T47D (cell line): ENCODE measurements at places on chromosomes 2 and 18.

DNA sequence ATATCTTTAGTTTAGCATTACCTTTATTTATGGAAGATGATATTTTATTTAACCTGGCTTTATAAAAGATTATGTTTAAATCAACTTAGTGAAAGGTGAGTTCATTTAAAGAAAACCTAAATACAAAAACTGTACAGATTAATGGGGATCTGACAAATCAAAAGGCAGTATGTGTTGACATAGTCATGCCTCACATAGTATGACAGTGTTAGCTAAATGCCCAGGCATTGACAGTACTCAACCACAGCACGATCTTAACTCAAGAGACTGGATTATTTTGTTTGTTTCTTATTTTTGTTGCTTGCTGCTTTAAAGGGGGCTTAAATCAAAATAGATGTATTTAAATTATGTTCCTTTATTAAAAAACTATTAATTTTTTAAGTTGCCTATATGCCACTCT lies 7.8 kb downstream of the DOK6 start:
- no peak for DNase-seq

DNA sequence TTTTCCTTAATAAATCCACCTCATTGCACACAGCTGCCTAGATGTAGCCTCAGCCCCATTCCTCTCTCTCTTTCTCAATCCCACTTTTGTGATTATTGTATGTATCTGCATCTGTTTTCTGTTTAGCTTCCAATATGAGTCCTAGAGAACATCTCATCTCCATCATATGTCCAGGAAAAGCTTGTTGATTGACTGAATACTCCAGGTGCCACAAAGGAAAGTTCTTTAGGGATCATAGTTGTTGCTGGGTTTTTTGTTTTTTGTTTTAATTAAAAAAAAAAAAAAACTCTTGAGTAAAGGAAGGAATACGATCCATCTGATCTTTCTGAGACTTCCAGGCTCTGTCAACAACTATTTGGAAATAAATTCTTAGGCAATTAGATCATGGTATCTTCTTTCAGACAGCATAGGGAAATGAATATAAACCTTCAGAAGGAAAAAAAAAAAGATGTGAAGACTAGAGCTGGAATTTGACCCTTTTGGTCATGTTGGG lies 42.5 kb downstream of the KIAA2012 start:
- no peak for DNase-seq

DNA sequence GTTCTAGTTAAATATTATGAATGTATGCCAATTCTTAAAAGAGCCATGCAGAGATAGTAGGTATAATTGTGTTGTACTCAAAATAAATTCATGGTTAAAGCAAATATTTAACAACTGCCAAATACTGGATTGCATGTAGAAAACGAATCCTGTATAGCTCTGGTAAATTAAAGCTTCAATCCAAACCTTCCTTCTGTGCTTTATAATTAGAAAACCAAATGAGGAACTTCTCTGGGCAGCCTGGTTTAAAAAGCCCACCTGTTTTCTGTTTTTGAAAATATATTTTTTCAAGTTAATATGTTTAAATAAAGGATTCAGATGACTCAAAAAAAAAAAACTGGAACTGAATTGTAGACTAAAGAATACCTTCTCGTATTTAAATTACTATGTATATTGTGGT lies 48.3 kb upstream of the ITGA4 start:
- no peak for DNase-seq

DNA sequence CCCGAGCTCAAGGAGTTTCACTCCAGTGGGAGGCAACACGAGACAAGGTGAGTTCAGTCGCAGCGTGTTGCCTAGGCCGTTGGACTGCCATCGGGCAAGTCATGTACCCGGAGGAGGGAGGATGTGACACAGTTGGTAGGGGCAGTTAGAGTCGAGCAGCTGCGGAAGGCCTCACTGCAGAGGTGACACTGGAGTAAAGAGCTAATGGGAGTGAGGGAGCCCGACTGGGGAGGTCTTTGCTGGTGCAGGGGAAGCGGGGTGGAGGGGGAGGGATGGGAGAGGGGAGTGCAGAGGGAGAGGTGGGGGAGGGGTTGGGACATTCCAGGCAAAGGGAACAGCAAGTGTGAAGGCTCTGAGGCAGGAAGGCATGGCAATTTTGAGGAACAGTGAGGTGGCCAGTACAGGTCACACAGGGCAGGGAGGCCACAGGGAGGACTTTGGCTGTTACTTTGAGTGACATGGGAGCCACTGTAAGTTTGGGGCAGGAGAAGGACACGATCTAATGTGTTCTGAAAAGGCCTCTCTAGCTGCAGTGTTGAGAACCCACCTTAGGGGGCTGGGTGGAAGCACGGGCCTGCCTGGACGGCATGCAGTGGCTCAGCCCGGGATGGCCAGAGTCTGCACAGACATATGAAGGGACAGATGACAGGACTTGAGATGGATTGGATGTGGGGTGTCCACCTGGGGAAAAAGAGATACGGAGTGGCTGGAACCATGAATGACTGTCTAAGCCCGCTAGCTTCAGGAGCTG lies 61.1 kb downstream of the KCNF1 start:
- DNase-seq, result no peak

DNA sequence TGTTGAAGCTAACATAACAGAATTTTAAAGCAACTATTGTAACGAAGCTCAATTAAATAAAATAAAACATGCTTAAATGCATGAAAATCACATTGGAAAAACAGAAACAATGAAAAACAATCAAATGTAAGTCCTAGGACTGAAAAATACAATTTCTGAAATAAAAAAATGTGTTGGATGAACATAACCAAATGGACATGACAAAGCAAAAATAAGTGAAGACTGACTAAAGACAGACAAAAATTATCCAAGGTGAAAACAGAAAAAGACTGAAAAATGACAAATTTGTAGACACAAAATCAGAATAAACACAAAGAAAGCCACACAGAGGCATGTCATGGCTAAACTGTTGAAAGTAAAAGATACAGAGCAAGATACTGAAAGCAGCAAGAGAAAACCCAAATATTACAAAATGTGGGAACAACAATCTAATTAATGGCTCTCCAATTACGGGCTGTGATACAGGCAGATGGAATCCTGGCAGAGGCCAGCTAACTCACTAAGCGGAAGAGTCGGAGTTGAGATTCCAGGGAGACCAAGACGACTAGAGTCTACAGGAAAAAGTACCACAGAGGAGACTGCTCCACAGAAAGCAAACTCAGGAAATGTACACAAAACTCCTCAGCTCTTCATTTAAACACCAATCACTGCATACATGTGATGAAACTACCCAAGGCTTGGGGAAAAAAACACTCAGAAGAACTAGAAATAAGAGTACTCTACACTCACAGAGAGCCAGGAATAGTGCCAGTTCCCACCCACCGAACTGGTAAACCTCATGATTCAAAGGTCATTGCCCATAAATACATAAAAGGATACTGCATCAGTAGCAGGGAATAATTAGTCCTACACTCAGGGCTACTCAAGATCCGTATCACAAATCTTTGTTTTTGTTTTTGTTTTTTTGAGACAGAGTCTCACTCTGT lies 83.6 kb downstream of the ATAD2B start:
- no peak for DNase-seq

GRCh38 chr2:109217362-109218086 lies 88.5 kb downstream of the SH3RF3 start:
- no peak for DNase-seq

DNA sequence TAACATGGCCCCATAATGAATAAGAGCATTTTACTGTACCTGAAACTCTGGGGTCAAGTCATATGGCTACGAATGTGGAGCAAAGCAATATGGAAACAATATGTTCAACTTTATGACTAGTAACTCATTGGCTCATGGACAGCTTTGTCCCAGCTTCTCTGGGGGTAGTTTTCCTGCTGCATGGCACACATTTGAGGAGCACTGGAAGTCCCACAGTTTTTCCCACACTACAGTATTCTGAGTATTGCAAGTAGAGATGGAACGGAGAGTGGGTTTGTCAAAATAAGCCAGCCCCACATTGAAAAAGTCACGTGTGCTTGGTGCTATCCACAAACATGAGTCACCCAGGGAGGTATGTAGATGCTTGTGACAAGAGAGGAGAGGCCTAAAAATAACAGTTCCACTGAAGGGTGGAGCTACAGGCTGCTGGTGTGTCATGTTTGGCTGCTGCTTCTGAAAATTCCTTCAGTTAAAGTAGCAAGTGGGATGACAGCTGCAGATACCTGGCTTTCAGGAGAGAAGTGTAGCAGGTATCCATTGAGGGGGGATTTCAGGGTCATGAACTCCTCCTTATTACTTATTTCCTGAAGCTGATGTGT lies 48.2 kb upstream of the CTAGE1 start:
- DNase-seq, result peak; percentile 32

- DNase-seq, result no peak
Measured at GRCh38 chr2:102069311-102069974, 73.1 kb upstream of the IL1R1 start.

DNA sequence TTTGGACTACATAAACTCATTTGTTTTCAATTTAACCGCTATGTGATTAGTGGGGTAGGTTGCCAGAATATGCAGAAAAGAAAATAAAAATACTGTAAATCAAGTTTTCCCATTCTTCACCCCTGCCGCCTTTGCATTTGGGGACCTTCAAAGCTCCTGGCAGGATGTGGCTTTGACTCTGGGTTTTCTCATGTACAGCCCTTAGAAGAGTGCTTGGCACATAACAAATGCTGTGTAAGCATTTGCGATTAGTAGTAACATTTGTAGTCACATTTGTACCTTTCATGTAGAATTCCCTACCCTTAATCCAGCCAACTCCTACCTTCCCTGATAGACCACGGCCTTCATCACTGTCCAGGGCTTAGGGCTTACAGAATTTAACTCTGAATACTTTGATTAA lies 262.6 kb downstream of the MREG start:
- no peak for DNase-seq

DNA sequence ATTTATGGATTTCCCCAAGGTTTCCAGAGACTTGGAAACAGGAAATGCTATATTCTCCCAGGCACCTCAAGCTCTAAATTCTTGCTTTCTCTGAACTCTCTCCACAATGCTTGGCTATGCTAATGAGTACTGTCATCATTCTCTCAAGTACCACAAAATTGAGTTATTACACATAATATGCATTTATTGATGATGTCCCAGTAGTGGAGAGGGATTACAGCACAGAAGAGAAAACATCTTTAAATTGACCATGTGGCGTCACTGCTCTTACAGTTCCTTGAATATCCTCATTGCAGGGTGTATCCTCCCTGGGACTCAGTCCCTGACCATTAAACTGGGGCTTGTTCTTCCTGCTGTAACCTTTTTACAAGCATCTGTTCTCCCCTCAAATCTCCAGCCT lies 681.1 kb upstream of the FANCL start:
- no peak for DNase-seq

- peak; percentile 4 for DNase-seq
Measured at GRCh38 chr2:164430166-164430783, 191.0 kb downstream of the GRB14 start.

- no peak for DNase-seq
Measured at GRCh38 chr2:200695191-200695590, 109.4 kb downstream of the AOX1 start.

GRCh38 chr2:180646756-180647155 lies 333.6 kb upstream of the UBE2E3 start:
- no peak for DNase-seq

GRCh38 chr2:160054984-160055725 lies 7.3 kb downstream of the PLA2R1 start:
- no peak for DNase-seq

DNA sequence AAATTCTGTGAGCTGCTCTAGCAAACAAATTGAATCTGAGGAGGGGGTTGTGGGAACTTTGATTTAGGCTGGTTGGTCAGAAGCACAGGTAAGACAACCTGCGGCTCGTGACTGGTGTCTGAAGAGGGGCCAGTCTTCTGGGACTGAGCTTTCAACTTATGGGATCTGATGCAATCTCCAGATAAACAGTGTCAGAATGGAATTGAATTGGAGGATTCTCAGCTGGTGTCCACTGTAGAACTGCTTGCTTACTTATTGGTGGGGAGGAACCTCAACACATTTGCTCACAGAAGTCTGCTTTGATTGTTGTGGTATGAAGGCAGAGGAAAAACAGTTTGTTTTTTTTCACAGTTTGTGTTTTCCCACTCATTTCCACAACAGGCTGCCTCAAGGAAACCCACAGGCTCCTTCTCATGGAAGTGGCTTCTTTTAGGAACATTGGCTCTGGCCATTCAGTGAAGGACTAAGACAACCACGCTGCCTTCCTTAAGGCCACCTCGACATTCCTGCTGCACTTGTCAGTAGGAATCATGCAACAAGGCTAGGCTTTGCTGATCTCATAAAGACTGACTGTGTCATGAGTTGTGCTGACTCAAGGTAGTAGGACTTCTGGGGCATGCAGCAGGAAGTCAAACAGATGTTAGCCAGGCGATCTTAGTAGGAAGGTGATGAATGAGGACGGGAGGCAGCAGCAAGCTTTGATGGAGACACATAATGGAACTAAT lies 104.7 kb downstream of the TSN start:
- no peak for DNase-seq

- no peak for DNase-seq
Measured at GRCh38 chr2:61671561-61672315, 133.6 kb upstream of the XPO1 start.

DNA sequence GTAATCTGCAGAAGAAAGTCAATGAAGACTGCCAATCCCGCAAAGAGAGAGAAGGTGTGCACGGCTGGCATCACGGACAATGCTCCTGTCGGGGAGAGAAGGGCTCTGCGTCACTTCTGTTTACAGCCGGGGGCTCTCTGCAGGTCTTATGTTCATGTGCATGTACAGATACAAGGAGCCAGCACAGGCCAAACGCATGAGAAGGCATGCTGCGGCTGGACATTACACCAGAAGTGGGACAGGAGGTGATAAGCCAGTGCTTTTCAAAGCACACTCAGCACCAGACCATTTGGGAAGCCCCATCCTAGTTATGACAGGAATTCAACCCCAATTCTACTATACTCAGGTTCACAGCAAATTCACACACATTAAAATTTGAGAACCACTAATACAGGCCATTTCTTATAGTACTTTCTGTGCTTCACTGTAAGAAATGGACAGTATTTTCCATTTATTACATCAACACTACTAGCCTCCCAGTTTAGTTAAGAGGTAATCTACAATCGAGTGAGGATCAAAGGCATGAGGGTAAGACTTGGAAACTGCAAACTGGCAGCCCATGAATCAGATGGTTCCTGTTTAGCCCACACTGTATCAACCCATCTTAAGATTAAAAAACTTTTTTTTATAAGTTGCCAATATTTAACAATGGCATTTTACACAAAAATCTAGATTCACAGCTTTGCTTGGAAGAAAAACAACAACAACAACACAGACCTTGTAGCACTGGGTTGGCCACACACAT lies 38.2 kb downstream of the RMC1 start:
- DNase-seq, result no peak

DNA sequence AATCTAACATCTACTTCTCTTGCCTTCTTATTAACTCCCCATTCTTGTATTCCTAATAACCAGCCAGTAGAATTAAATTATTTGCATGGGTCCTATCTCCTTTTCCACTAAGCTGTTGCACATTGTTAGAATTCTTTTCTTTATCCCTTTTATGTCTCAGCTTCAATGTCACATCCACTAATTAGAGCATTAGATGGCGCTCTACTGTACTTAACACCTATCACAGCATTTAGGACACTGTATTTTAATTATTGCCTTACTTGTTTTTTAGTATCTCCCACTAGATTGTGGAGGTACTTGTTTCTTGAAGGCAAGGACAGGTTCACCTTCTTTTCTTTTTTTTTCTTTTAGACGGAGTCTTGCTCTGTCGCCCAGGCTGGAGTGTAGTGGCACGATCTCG lies 3.8 kb downstream of the LIPT1 start:
- DNase-seq, result no peak

GRCh38 chr18:36020174-36020711 lies 47.1 kb downstream of the RPRD1A start:
- DNase-seq, result no peak
